ENCODE measurements at places on chromosomes 12 and 14.

- no peak for DNase-seq
These were observed 47.2 kb downstream of the SPPL3 start for GRCh38 chr12:120856980-120857379.

DNA sequence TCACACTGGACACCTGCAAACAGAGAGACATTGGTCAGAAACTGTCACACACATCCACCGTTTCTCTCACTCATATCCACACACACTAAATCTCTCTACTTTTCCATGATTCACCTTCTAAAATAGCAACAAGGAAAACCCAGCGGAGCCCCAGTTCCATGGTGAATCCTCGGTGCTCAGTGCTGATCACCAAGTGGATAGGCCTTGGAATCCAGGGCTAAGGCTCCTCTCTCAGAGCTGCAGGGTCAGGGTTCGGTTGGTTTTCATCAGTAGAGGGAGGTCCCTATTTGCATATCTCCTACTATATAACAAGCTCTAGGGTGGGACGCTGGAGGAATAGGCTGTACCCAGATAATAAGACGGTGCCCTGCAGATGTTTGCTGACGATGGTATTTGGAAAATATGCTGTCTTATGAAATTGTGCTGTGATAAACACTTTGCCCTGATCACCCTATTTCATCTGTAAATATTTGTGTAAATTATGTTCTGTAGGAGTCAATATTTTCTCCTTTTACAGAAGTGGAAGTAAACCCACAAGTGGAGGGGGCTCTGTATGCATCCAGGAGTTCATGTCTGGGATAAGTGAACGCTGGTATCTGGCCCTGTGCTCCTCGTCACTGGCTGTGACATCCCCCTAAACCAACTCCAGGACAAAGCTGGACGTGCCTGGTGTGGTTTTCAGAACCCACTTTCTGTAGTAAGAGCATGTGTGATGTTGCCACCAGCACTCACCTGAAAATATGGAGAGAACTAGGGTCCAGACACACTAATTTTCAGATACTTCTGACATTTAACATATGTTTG lies 709.2 kb downstream of the TMEM121 start:
- no peak for DNase-seq

GRCh38 chr12:131583090-131583712 lies 127.7 kb upstream of the SFSWAP start:
- DNase-seq = no peak

GRCh38 chr14:71362920-71363584 lies 455.8 kb downstream of the PCNX1 start:
- no peak for DNase-seq

DNA sequence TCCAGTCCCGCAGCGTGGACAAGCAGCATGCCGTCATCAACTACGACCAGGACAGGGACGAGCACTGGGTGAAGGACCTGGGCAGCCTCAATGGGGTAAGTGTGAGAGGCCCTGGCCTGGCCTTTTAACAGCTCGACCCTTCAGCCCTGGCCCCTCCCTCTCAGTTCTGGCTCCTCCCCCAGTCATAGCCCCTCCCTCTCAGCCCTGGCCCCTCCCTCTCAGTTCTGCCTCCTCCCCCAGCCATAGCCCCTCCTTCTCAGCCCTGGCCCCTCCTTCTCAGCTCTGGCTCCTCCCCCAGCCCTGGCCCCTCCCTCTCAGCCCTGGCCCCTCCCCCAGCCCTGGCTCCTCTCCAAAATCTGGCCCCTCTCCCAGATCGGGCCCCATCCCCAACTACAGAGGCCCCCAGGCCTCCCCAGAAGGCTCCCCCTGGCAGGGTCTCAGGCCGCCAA lies 11.2 kb downstream of the CEP170B start:
- DNase-seq = peak; percentile 48

GRCh38 chr12:34396861-34397590 lies 374.7 kb downstream of the ALG10 start:
- DNase-seq = peak; percentile 13

- no peak for DNase-seq
These were observed 493.6 kb downstream of the PCNX1 start for GRCh38 chr14:71400871-71401321.

DNA sequence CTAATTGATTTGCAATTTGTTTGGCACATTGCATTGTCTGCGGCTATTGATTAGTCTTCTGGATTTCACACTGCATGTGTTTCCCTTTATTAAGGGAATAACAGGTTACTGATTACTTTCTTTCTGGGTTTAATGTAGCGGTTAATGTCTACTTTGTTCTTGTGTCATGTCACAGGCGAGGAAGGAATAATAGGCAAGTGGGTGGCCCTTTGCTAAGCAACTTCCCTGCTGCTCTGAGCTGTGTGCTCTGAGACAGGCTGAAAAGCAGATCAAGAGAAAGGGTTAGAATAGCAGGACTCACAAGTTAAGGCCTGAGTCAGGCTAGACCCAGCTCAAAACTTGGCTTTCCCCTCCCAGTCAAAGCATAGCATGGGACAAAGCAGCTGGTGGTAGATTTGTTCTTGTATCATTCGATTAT lies 77.2 kb downstream of the NKX2-1 start:
- DNase-seq = no peak

DNA sequence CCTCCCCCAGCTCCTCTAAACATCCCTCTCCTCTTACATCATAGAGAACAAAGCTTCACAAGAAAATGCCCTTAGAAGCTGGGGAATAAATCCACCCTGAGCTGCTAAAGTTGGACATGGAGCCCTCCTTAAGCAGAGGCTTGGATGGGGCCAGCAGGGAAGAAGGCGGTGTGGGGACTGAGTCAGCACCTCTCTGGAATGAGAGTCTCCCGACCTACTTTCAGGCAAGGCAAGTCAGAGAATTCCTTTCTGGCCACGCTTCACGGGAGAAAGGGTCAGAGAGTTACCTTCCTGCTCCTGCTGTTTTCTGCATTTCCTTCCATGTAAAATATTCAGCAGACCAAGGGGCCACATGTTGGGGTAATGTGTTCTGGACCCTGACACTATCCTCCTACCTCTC lies 113.3 kb upstream of the PRB2 start:
- DNase-seq = no peak

DNA sequence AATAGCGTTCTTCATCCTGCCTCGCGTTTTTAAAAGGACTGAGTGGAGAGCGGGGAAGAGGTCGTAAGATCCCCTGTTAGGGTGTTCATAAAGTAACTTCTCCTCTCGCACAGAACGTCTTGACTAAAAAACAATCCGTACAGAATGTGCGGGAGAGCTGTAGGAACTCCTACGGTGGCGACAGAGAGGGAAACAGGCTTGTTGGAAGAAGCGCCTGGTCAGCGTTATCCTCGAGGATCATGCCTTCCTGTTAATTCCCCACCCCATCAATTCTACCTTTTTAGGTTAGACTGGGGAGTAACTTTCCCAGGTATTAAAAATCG lies 399 bp upstream of the WASHC4 start:
- no peak for DNase-seq

- DNase-seq = no peak
These were observed 2.6 kb downstream of the DCAF4 start for GRCh38 chr14:72928872-72929271.

DNA sequence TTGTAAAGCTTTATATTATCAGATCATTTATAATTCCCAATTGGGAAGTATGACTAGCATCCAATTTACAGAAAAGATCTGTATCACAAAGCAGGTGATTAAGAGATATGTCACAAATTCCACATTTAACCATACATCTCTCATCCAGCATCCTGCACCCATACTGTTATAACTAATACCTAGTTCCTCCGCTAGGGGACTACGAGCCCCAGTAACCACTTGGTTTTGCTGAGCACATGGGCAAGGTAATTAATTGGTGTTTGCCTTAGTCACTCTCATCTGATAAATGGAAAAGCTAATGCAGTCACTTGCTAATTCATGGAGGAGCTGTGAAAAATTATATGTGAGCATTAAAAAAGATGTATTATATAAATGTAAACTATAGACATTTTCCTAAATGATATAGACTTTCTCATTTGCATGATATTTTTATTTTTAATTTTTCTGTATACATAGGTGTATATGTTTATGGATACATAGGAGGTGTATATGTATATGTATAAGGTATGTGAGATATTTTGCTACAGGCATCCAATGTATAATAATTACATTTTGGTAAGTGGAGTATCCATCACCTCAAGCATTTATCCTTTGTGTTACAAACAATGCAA lies 1031.8 kb downstream of the GALC start:
- no peak for DNase-seq

GRCh38 chr14:24761141-24761540 lies 127.2 kb upstream of the GZMB start:
- no peak for DNase-seq

- DNase-seq = no peak
These were observed 15.3 kb upstream of the BDKRB2 start for GRCh38 chr14:96189281-96189711.

DNA sequence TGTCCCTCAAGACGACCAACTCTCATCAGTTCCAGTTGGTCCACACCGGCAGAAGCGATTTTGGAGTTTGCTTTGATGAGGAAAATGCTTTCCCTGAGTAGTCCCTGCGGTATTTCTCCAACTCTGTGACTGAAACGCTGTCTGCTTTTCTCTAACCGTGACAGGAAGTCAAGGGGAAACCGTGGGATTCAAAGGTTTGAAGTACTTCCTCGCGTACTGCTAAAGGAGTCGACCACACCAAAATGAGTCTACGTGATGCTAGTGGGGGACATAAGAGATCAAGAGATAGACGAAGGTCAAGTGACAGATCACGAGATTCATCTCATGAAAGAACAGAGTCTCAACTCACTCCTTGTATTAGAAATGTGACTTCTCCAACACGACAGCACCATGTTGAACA lies 28.6 kb downstream of the KRT76 start:
- DNase-seq = no peak

GRCh38 chr12:28937196-28937595 lies 211.9 kb upstream of the FAR2 start:
- no peak for DNase-seq

DNA sequence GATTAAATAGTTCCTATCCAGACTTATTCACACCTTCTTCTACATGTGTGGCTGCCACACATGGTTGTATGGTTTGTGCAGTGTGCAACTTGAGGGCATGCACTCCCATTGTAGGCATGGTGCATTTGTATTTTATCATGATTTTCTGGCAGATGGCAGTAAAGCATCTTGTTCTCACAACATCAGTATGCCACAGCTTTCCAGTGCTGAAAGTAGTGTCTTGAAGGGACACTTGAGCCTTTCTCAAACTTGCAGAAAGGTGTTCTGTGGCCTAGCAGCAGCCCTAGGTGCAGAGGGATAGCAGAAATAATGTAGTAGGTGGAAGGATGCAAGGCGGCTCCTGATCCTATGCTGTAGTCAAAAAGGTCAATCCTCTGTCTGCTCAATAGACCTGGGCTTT lies 72.9 kb downstream of the LMNTD1 start:
- DNase-seq = no peak

GRCh38 chr12:115308918-115309317 lies 624.9 kb upstream of the TBX3 start:
- DNase-seq = no peak

GRCh38 chr12:108856170-108856427 lies 1.3 kb downstream of the SSH1 start:
- DNase-seq = no peak

DNA sequence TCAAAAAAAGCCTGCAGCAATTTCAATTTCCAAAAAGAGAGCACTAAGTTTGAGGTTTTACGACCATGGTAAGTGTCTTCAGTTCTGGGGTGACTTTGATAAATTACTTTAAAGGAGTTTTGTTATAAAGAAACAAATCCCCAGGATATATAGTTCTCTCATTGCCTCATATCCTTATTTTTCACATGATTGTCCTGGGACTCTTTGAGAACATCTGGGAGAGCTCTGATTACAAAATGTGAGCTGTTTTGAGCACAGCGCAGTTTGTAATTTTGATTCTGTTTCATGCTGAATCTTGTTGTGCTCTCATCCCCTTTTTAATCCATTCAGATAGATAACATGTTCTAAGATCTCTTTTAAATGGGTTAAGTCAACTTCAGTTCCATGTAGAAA lies 67.7 kb upstream of the DCN start:
- no peak for DNase-seq

GRCh38 chr12:118073768-118074167 lies 12.8 kb upstream of the WSB2 start:
- no peak for DNase-seq

DNA sequence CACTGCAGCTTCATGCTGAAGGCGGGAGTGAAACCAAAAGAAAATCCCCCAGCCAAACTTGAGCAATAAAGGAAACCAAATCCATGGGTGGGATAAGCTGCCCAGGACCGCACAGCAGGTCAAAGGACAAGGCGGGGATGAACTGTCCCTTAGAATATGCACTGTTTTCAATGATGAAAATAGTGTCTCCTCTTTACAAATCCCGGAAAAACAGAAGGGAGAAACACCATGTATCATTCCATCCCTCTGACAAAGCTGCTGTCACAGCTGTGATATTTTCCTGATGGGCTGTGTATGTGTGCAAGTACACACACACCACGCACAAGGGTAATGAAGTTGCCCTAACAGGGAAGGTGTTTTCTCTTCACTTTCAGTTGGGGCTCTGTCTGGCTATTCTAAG lies 70.3 kb downstream of the ACTN1 start:
- DNase-seq = no peak

DNA sequence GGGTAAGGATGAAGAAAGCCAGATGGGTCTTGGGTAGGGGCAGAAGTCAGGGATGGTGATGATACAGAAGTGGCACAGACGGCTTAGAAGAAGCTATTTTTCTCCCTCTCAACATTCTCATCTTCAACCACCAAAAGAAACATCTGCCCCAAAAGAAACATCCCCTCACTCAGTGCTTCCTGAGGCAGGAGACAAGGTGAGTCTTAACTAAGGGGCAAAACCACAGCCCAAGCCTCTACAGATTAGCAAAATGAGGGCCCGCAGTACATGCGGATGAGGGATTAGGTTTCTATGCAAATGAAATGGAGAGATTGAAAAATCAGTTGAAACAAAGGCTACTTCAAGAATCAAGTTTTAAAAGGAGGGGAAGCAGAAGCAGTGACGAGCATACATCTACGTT lies 241.3 kb upstream of the CCDC196 start:
- DNase-seq = no peak

- DNase-seq = no peak
These were observed 50.4 kb downstream of the GXYLT1 start for GRCh38 chr12:42094277-42094676.

- no peak for DNase-seq
These were observed 86.8 kb downstream of the SPRING1 start for GRCh38 chr12:116651089-116651488.

- no peak for DNase-seq
These were observed 115.3 kb downstream of the ZNF664 start for GRCh38 chr12:124088217-124088907.

DNA sequence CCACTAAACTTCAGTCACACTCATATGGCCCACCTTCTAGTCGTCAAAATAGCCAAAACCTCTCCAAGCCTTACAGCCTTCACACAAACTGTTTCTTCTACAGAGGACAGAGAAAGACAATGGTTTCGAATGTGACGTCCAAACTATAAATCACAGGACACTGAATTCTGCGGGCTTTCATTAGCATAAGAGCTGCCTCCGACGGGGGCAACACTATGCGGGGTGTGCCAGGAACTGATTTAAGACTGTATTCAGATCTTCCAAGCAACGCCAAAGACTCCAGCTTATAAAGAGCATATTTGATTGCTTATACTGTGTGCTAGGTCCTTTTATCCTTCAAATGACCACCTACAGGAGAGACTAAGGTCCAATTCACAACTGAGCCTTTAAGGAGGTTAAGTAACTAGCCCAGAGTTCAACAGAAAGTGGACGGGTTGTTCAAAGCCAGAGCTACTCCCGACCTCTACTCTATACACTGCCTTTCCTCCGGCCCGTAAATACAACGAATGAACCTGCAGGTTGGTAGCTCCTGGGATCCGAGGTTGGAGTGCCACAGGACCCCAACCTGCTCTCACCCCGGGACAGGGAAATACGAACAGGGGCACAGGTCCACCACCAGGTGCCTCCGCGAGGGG lies 575 bp downstream of the L2HGDH start:
- DNase-seq = no peak

- DNase-seq = no peak
These were observed 7.7 kb upstream of the ATXN2 start for GRCh38 chr12:111606767-111607230.
